Neural progenitor cell (in vitro differentiated cells): ENCODE measurements at places on chromosomes 11 and 22. TPM values are rescaled to one million over a fixed set of nuclear protein-coding genes. Genes with fewer than 3 reads are reported as not detected.

DNA sequence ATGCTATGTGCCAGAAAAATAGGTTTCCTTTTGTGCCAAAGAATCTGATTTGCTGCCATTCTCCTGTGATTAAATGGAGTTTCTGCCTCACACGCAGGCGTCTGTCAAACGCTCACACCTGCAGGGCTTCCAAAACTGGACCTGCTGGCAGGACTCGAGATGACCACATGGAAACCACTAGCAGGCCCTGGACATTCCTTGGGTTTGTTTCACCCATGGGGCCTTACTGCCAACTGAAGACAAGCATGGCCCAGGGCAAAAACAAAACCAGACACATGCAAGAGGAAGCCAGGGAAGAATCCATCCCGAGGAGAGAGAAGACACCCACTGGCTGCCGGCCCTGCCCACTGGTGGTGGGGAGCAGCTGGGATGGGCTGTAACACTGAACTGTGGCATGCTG lies 55.9 kb upstream of the MN1 start:
- no peak overlapping the region for H3K4me3 ChIP-seq
- peaks cover 18% of the 10 kb centered on the region for H3K36me3 ChIP-seq
- DNase-seq: no peak
- H3K27me3 ChIP-seq: no peaks in the 10 kb centered on the region

- no peak overlapping the region for H3K27ac ChIP-seq
- no peaks in the 10 kb centered on the region for H3K27me3 ChIP-seq
- H3K36me3 ChIP-seq: no peaks in the 10 kb centered on the region
- no peak overlapping the region for H3K4me3 ChIP-seq
- no peak for DNase-seq
- no peaks in the 10 kb centered on the region for H3K4me1 ChIP-seq
These were observed 8.2 kb upstream of the SEC14L3 start for GRCh38 chr22:30479981-30480380.

- no peaks in the 10 kb centered on the region for H3K4me1 ChIP-seq
- no peak overlapping the region for H3K4me3 ChIP-seq
- no peak overlapping the region for H3K27ac ChIP-seq
These were observed 8.4 kb upstream of the RANBP1 start for GRCh38 chr22:20107471-20107901.

DNA sequence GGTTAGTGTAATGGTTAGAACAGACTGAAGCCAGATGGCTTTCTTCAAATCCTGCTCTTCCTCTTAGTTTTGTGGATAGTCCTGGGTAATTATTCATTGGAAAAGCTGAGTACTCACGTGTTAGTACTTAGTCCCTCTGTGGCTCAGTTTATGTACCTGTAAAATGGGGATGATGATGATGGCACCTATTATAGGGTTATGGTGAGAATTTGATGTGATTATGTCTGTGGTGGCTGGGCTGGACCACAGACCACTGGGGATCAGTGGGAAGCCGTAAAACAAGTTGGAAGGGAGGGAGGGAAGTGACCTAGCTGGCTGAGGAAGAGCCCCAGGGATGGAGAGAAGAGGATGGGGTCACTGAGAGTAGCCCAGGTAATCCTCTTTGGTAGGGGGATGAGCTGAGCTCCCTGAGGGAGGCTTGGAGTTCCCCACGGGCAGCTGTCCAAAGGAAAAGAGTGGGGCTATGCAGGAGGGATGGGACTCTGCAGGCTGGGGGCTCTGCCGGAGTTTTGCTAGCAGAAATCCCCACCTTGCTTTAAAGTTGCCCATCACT lies 19.8 kb downstream of the ARHGEF17 start:
- no peaks in the 10 kb centered on the region for H3K36me3 ChIP-seq
- H3K27ac ChIP-seq: peak overlapping the region; percentile 33

GAB4 gene
- total RNA-seq: 0.07 TPM in 1 of 2 replicates, not detected in the other

GRCh38 chr11:95568281-95568680 lies 221.3 kb downstream of the FAM76B start:
- H3K27ac ChIP-seq: no peak overlapping the region
- no peak for DNase-seq
- H3K27me3 ChIP-seq: no peaks in the 10 kb centered on the region
- H3K36me3 ChIP-seq: no peaks in the 10 kb centered on the region
- peaks cover 37% of the 10 kb centered on the region for H3K4me1 ChIP-seq
- H3K4me3 ChIP-seq: no peak overlapping the region

- H3K4me3 ChIP-seq: no peak overlapping the region
- no peaks in the 10 kb centered on the region for H3K4me1 ChIP-seq
- no peak overlapping the region for H3K27ac ChIP-seq
- no peaks in the 10 kb centered on the region for H3K27me3 ChIP-seq
- no peaks in the 10 kb centered on the region for H3K36me3 ChIP-seq
These were observed 1.0 kb downstream of the TSSK2 start for GRCh38 chr22:19132153-19132552.

- H3K36me3 ChIP-seq: no peaks in the 10 kb centered on the region
- no peak overlapping the region for H3K4me3 ChIP-seq
- no peaks in the 10 kb centered on the region for H3K27me3 ChIP-seq
- no peak for DNase-seq
- H3K4me1 ChIP-seq: peaks cover 6% of the 10 kb centered on the region
These were observed 53.3 kb downstream of the ARHGAP8 start for GRCh38 chr22:44805711-44806110.
